ENCODE measurements at places on chromosomes 4 and X. TPM values are rescaled to one million over a fixed set of nuclear protein-coding genes. Genes with fewer than 3 reads are reported as not detected.

- DNase-seq = no peak
Measured at GRCh38 chrX:50333308-50333707, 128.7 kb downstream of the CCNB3 start.

GRCh38 chr4:135166661-135167060, 965.1 kb upstream of the PABPC4L start:
- DNase-seq = no peak

DNA sequence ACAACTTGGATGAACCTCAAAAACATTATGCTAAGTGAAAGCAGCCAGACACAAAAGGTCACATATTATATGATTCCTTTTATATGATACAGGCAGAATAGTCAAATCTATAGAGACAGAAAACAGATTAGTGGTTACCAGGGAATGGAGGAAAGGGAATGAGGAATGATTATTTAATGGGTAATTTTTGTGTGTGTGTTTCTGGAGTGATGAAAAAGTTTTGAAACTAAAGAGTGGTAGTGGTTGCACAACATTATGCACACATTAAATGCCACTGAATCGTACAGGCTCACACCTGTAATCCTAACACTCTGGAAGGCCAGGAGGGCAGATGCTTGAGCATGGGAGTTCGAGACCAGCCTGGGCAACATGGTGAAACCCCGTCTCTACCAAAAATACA, 19.6 kb upstream of the SOD3 start:
- DNase-seq = no peak

GRCh38 chr4:147865926-147866325, 134.0 kb downstream of the ARHGAP10 start:
- no peak for DNase-seq

The RASSF6 gene
- total RNA-seq = not detected

The MAGEB18 gene
- total RNA-seq = not detected

The TEX11 gene
- total RNA-seq = not detected
